Stimulated activated naive CD4-positive, alpha-beta T cell (primary cell): ENCODE measurements at places on chromosomes 11 and 22.

- DNase-seq: no peak
Measured at GRCh38 chr22:31583861-31584485, 78.0 kb downstream of the PISD start.

DNA sequence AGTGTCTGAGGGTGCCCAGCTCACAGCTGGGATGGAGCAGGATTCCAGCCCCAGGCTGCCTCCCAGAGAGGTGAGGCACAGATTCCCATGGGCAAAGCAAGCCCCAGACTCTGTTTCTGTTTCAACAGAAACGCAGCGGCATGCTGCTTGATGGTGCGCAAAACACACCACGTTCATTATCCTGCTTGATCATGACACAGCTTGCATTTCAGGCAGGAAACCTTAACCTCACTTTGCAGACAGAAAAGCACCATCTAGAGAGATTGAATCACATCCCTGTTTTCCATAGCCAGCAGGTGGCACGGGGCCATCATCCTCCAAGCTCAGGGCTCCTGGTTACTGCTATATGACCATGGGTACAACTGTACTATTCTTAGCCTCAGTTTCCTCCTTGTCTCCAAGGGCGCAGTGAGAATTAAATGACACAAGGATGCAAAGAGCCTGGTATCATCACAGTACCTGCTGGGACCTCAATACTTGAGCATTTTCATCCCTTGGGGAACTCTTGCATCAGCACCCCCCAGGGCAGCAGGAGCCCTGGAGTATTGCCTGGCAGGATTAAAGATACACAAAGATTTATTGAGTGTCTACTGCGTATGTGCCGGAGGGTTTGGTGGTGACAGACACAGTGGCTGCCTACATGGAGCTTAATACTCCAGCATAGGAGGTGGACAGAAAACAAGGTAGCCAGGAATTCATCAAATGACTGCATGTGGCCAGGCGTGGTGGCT, 110.0 kb downstream of the TP53I11 start:
- DNase-seq: no peak

DNA sequence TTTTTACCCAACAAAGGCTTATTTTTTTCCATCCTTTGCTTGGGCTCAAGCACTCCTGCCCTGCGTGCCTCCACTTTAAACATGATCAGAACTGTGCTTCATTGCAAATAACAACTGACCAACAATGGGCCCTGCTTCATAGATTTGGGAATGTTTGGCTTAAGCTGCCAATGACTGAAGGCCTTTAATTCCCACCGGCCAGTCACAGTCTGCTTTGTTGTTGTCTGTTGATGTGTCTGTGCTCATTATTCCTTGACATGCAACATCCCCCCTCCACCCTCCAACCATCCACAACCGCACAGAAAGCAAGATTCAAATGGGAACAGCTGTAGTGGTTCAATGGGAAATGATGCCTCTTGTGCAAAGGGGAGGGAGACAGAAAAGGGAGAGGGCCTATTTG, 23.0 kb downstream of the PAX6 start:
- DNase-seq: no peak

DNA sequence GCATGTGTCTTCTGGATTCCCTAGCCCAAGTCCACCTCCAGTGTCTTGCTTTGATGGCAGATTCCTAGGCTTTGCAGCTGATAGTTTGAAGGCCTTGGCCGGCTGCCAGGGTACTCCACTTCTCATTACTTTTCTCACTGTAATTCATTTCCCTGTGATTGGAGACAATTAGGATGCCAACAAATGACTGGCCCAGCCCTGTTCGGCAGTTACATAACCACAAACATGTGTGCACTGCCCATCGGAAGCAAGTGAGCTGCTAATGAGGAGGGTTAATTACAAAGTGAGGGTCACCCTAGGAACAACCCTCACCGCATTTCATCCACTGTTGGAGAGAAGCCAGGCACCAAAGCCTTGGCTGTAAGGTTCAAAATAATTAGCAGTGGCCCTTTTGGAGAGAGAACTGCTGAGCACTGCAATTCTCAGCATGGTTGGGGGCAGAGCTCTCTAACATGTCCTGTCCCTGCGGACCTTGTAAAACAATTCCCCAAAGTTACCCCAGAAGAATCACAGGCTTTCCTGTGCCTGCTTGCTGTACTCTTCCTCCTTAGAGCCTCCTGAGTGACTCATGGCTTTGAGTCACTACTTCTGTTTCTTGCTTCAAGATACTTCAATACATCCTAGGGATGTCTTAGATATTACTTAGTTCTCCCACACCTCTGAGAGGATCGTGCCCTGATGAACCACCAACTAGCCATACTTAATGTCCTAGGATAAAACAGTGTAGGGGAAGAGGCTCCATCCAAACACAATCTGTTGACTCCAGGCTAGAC, 109.7 kb upstream of the GALNT18 start:
- no peak for DNase-seq

- DNase-seq: no peak
Measured at GRCh38 chr11:66881927-66882452, 25.1 kb downstream of the LRFN4 start.

GRCh38 chr11:128552783-128553661, 34.3 kb downstream of the ETS1 start:
- DNase-seq: no peak

GRCh38 chr11:34302046-34302921, 55.5 kb downstream of the ABTB2 start:
- DNase-seq: no peak

GRCh38 chr11:102177126-102177525, 66.9 kb downstream of the YAP1 start:
- DNase-seq: no peak

DNA sequence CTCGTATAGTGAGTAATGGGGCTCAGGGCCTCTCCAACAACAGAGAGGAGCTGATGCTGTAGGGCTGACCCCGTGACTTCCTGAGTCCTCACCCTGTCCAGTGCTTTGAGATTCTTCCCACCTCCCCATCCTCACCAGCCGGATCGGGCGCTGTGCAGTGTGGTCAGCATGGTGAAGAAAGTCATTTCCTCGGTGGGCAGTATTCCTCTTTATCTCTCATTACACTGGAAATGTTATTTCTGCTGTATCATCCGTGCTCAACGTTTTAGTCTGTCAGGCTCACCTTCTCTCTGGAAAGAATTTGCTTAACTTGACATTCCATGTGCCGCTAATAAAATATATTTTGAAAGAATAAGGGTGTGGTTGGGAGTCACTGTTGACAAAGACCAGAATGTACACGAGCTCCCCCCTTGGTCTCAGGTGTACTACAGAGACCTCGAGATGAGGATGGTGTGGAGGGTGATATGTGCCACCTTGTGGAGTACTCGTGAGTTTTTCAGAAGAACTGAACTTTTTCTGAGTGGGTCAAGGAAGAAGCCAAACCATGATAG, 25.7 kb upstream of the SCGB1A1 start:
- DNase-seq: peak; percentile 32

DNA sequence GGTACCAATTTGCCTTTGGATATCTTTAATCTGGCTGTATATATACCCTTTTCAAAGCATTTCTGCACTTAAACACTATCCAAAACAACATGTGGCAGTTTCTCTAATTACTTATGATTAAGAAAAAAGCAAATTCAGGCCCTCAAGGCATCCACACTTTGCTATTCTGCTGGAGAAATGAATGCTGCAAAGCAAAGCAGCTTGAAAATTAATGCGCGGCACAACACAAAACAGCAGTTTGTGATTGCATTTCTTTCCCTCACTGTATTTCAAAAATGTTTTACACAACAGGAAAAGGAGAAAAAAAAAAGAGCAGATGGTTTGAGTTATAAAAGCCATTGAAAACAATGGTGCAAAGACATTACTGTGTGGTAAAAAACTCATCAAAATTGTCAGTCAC, 738.4 kb upstream of the RAG2 start:
- no peak for DNase-seq

GRCh38 chr22:43481568-43482317, 69.9 kb downstream of the MPPED1 start:
- DNase-seq: no peak

DNA sequence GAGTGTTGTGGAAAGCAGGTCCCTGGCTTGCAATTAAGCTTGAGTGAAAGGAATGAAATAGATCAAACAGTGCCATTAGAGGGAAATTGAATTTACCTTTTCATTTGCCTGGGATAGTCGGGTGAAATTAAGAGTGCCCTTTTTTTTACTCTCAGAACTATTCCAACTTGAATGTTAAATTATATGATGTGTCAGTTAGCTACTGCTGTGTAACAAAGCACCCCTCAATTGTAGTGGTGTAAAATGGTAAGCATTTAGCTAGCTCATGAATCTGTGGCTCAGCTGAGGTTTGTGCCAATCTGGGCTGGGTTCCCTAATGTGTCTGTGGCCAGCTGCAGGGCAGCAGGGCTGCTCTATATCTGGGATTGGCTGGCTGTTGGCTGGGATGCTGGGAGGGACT, 571.4 kb downstream of the MN1 start:
- DNase-seq: no peak

DNA sequence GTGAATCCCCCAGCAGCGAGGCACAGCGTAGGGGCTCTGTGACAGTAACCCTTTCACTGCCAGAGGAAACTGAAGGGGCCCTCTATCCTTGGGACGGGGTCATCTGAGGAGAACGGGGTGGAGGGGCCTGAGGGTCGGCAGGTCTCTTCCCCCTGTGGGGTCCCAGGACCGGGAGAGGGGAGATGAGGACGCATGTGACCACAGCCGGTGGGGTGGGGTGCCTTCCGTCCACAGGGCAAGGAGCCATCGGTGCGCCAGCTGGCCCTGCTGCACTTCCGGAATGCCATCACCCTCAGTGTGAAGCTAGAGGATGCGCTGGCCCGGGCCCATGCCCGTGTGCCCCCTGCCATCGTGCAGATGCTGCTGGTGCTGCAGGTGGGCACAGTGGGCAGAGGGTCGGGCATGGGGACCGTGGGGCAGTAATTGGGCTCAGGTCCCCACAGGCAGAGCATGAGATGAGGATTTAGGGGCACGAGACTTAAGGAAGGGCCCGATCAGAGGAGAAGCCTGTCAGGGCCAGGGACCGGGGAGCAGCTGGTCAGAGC, 20.3 kb upstream of the ARHGAP8 start:
- no peak for DNase-seq

DNA sequence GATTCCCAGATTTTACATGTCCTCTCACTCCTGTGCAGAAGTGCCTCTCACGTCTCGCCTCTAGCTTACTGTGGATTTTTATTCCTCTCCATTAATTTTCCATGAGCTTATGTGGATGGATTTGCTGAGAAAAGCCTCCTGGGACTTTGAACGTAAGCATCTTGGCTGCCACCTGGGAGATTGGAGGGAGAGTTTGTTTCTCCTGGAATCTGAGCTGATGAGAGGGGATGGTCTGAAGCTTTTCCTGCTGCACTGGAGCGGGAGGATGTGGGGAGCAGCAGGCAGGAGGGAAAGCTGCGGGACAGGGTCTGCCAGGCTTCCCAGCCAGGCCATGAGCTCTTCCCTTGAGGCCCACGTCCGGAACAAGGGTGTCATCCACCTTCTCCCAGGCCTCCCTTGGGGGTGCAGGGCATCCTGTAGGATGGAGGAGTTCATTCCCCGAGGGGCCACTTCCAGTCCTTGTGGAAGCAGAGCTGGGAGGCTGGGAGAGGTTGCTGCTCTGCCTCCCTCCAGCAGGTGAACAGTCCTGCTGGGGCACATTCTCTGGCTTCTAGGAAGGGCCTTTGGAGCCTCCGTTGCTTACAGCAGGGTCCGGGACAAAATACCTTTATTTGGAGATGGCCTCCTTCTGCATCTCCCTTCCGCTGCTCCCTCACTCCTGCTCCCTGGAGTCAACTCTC, 3.6 kb upstream of the SHANK2 start:
- DNase-seq: no peak

- no peak for DNase-seq
Measured at GRCh38 chr22:46747646-46748045, 9.6 kb upstream of the CERK start.
